ENCODE measurements at places on chromosomes 16 and 17. TPM values are rescaled to one million over a fixed set of nuclear protein-coding genes. Genes with fewer than 3 reads are reported as not detected.

DNA sequence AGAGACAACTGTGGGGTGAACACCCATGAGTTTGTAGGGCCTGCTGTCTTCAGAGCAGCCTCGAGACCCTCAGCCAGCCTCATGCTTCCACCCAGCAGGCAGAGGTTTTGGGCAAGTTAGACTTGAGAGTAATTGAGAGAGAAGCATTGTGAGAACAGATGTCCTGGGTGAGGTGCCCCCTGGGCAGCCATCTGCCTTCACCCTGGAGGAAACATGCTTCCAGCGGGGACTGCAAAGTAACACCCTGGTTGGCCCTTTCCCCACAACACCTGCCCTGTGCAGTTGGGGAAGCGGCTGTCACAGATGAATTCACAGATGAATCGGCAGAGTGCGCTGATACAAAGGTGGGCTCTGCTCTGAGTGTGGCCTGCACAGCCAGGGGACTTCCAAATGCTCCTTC is 23.4 kb downstream of the ATPAF2 start:
- no peaks in the 10 kb centered on the region for H3K27me3 ChIP-seq
- H3K36me3 ChIP-seq = no peaks in the 10 kb centered on the region
- H3K4me3 ChIP-seq = no peak overlapping the region
- no peak overlapping the region for H3K27ac ChIP-seq
- no peak for DNase-seq
- H3K4me1 ChIP-seq = no peaks in the 10 kb centered on the region

The SLC2A4 gene
- total RNA-seq = 1.9 TPM

DNA sequence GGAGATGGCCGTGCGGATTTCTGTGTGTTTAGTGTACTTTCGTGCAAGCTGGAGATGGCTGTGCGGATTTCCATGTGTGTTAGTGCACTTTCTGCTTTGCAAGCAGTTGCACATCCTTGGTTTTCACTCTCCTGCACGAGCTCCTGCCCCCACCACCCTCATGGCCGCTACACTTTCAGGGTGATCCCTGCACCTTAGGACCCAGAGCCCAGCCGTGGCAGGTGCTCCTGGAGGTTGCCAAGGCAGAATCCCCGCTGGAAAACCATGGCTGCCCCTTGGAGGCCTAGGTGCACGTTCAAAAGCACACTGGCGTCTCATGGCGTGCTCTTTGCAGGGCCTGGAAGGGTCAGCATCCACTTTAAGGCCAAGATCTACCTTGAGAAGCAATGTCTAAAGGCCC is 311.0 kb upstream of the TNRC6C start:
- no peaks in the 10 kb centered on the region for H3K27me3 ChIP-seq
- H3K27ac ChIP-seq = no peak overlapping the region
- H3K36me3 ChIP-seq = no peaks in the 10 kb centered on the region
- H3K4me1 ChIP-seq = no peaks in the 10 kb centered on the region

DNA sequence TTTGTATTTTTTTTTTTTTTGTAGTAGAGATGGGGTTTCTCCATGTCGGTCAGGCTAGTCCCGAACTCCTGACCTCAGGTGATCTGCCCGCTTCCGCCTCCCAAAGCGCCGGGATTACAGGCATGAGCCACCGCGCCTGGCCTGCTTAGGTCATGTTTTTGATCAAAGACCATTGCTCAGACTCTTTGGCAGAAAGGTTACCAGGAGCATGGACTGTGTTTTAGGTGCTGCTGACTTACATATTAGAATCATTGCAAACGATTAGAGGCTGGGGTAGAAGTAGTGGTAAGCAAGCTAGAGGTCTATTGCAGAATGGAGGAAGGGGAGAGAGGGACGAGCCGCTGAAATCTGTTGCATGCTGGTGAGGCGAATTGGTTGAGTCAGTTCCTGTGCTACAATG is 79.8 kb downstream of the TANGO6 start:
- no peaks in the 10 kb centered on the region for H3K4me1 ChIP-seq
- H3K36me3 ChIP-seq = no peaks in the 10 kb centered on the region
- no peak overlapping the region for H3K4me3 ChIP-seq
- H3K27me3 ChIP-seq = no peaks in the 10 kb centered on the region

DNA sequence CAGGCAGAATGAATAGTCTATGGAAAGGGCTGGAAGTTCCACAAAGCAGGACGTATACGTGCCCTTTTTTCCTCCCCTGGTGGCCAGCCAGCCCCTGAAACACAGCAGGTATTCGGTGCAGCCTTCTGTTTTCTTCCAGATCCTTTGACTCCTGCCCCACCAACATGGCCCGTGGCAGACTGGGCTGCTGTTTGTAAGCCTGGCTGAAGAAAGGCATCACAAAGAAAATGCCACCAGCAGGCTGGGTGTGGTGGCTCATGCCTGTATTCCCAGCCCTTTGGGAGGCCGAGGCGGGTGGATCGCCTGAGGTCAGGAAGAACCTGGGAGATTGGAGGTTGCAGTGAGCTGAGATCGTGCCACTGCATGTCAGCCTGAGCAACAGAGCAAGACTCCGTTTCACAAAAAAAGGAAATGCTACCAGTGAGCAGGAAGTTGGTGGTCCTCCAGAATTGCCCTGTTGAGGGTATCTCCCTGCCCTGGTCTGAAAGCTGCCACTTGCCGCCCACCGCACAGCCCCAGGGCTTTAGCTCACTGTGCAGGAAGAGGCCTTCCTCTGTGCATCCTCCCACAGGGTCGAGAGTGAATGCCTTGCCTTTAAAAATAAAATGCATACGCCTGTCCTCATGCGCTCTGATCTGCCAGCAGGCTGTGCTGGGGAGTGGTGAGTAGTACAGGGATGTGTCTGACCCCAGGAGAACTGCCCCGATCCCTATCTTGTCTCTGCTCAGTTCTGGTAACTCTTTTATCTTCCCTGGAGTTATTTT is 587.7 kb downstream of the MAF start:
- no peak overlapping the region for H3K4me3 ChIP-seq
- H3K4me1 ChIP-seq = no peaks in the 10 kb centered on the region
- no peak for DNase-seq
- no peak overlapping the region for H3K27ac ChIP-seq
- H3K36me3 ChIP-seq = no peaks in the 10 kb centered on the region
- H3K27me3 ChIP-seq = no peaks in the 10 kb centered on the region

DNA sequence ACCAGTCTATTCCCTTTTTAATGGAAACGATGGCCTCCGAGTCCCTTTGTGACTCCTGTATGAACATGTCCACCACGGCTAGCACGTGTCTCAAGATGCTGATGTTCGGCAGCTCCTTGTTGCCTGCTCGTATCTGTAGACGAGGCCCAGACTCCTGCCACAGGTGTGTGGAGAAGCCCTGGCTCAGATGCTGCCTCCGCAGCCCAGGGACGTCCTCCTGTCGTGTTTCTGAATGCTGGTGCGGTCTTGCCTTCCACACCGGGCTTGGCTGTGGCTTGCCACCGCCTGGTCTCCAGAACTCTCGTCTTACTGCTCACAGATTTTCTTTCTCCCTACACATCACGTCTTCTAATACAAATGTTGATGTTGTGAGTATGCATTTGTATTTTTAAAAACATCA is 17.0 kb downstream of the FOXF1 start:
- no peaks in the 10 kb centered on the region for H3K4me1 ChIP-seq
- DNase-seq = no peak
- no peaks in the 10 kb centered on the region for H3K27me3 ChIP-seq
- no peaks in the 10 kb centered on the region for H3K36me3 ChIP-seq

The TPSD1 gene
- total RNA-seq = 0.19 TPM

DNA sequence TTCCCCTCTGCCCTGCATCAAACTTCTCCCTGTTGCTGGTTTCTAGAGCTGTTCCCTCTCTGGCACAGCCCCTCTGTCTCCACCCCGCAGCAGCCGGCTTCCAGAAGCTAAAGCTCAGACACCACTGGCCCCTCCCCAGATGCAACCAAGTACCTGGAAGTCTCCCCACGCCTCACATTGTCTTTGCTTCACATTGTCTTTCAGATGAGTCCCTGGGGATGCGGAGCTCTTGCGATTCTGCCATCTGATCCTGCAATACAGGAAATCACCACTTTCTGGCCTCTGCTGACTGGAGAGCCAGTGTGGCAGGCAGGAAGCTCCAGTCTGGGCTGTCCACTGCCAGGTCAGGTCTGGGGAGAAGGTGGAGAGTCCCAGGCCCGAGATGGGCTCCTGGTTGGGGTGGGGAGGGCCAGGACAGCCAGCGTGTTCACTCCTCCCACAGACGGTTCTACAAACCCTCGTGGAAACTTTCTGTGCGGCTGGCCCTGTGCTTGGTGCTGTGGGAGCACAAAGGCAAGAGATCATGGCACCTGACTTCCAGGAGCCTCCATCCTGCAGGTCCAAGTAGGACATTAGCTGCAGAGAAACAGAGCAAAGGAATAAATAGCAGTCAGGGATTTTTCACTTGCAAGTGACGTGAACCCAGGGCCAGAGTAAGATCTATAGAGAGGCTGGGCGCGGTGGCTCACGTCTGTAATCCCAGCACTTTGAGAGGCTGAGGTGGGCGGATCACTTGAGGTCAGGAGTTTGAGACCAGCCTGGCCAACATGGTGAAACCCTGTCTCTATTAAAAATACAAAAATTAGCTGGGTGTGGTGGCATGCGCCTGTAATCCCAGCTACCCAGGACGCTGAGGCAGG is 47.9 kb upstream of the MAP3K14 start:
- DNase-seq = no peak
- H3K4me1 ChIP-seq = no peaks in the 10 kb centered on the region
- no peak overlapping the region for H3K4me3 ChIP-seq

The TMEM98 gene
- total RNA-seq = 138 TPM

- no peak overlapping the region for H3K4me3 ChIP-seq
- H3K27ac ChIP-seq = peak overlapping the region; percentile 7
- DNase-seq = no peak
Observed at GRCh38 chr16:26987597-26988010, 79.1 kb upstream of the C16orf82 start.

DNA sequence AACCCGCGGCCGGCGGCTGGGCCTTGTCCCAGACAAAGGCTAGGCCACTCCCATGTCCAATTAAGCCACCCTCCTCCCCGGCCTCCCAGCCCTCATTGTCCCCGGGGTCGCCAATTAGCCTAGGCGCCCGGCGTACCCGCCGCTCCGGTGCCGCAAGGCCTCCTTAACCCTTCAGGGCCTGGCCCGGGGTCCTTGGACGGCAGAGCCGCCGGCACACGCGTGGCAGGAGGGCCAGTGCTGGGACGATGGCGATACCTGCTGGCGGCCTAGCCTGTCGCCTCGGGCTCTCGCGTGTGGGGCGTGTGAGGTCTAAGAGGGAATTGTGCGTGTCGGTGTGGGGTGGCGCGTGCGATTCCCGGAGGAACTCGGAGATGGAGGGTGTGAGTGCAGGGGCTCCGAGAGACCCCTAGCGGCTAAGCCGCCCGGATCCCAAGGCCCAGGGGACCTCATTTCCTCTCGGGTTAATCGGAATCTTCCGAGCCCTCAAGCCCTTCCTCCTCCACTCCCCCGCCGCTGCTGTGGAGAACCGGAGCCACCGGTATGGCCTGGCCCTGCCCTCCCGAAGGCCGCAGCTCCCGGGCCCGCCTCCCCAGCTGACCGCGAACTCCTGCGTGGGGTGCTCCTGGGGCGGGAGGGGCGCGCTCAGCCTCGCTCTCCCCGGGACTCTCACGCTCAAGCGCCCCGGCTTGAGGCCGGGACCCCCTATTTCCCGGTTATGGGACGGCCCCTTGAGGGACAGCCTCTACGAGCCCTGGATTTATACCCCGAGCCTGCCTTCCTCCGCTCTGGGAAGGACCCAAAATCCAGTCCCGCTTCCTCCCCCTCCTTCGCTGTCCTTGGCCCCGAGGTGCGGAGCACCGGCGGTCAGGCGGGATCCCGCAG is 11.9 kb downstream of the TBX2 start:
- peaks cover 50% of the 10 kb centered on the region for H3K27me3 ChIP-seq
- peaks cover 5% of the 10 kb centered on the region for H3K4me1 ChIP-seq
- H3K36me3 ChIP-seq = no peaks in the 10 kb centered on the region
- H3K4me3 ChIP-seq = peak overlapping the region; percentile 49
- H3K27ac ChIP-seq = peak overlapping the region; percentile 68

- no peaks in the 10 kb centered on the region for H3K36me3 ChIP-seq
- no peak overlapping the region for H3K27ac ChIP-seq
- H3K4me3 ChIP-seq = no peak overlapping the region
- H3K4me1 ChIP-seq = no peaks in the 10 kb centered on the region
Observed at GRCh38 chr16:11034481-11034931, 90.1 kb downstream of the CLEC16A start.

The SLFN14 gene
- not detected for total RNA-seq

GRCh38 chr17:2023692-2024571 is 1.2 kb downstream of the RTN4RL1 start:
- H3K36me3 ChIP-seq = no peaks in the 10 kb centered on the region
- H3K27ac ChIP-seq = no peak overlapping the region
- H3K27me3 ChIP-seq = peaks cover 52% of the 10 kb centered on the region
- peaks cover 7% of the 10 kb centered on the region for H3K4me1 ChIP-seq
- H3K4me3 ChIP-seq = peak overlapping the region; percentile 50
- no peak for DNase-seq

DNA sequence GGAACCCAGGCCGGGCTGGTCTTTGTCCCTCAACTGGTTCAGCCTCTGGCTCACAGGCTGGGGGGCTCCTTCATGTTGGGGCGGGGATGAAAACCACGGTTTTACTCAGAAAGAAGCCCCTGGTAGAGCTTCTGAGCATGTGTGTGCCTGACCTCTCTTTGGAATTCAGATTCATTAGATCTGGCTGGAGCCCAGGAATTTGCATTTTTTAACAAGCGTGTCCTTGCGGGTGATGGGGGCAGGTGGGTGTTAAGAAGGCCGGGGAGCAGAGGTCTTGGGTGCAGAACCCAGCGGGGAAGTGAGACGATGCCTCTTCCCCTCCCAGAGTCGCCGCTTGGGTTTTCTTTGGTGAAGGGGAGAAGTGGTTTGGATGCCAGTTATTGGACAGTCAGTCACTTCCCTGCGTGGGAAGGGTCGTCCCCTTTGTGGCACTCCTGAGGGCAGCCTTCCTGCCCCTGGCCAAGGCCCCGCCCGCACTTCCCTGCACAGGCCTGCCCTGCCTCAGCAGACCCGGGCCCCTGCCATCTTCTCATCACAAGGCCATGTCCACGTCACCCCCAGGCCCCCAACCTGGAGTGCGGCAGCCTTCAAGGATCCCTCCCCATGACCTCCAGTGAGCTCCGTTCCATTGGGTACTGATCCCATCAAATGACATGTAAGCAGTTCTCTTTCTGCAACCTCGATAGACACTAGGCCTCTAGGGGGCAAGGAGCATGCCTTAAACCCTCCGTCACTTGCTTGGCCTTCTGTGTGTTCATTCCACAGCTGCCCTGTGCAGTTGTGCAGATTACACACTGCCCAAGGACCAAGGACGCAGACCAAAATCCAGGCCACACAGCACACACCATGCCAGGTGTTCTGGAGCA is 177.7 kb upstream of the CIBAR2 start:
- DNase-seq = no peak
- H3K4me3 ChIP-seq = no peak overlapping the region
- H3K27ac ChIP-seq = no peak overlapping the region
- no peaks in the 10 kb centered on the region for H3K36me3 ChIP-seq
- H3K27me3 ChIP-seq = no peaks in the 10 kb centered on the region
- H3K4me1 ChIP-seq = peaks cover 4% of the 10 kb centered on the region

The MYO15B gene
- total RNA-seq = 210 TPM

DNA sequence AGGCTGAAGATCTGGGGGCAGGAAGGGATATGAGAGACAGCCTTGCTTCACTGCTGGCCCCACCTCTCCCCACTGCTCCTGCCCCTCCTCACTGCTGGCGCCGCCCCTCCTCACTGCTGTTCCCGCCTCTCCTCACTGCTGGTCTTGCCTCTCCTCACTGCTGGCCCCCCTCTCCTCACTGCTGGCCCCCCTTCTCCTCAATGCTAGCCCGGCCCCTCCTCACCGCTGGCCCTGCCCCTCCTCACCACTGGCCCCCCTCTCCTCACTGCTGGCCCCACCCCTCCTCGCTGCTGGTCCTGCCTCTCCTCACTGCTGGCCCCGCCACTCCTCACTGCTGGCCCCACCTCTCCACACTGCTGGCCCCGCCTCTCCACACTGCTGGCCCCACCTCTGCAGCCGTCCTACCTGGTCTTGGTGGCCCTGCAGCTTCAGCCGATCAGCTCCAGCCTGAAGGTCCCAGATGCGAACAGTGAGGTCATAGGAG is 9.5 kb upstream of the PAM16 start:
- H3K27me3 ChIP-seq = no peaks in the 10 kb centered on the region
- no peak for DNase-seq
- H3K4me3 ChIP-seq = no peak overlapping the region
- H3K27ac ChIP-seq = no peak overlapping the region
- no peaks in the 10 kb centered on the region for H3K36me3 ChIP-seq
